ENCODE measurements at places on chromosomes 2 and 18.

DNA sequence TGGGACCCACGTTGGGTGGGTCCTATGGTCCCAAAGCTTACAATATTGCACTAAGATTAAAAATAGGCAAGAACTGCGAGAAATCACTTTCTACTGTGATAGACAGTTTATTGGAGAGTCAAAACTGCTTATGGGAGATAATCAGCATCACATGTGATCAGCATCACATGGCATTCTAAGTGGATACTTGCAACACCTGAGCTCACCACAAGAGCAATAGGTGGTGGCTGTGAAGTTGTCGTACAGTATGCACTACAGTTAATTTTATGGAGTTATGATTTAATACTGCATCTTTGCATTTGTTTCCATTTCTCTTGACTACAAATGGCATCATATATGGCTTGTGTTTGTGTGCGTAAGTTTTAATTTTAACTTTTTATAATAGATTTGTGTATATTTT is 11.6 kb downstream of the PNO1 start:
- no peak for DNase-seq

DNA sequence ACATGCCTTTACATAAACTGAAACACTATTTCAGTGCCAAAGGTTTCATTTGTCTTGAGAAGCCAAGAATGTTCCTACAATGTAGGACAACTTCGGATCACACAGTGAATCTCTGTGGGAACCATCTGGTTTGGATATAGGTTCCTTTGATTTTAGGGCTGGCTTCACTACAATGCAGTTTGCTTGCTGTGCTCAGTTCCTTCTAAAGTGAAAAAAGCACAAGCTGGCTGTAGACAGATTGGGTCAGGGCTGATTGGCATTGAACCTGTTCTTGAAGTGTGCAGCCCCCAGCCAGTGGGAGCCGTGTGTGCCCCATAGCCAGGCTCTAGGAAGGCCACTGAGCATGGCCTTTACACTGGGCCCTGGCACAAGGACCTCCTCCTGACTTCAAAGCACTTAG is 167.9 kb upstream of the HNRNPA3 start:
- DNase-seq: no peak

- DNase-seq: no peak
Measured at GRCh38 chr2:81703831-81704230, 1399.3 kb upstream of the LRRTM1 start.

- no peak for DNase-seq
Measured at GRCh38 chr2:226142463-226142862, 657.2 kb downstream of the IRS1 start.

DNA sequence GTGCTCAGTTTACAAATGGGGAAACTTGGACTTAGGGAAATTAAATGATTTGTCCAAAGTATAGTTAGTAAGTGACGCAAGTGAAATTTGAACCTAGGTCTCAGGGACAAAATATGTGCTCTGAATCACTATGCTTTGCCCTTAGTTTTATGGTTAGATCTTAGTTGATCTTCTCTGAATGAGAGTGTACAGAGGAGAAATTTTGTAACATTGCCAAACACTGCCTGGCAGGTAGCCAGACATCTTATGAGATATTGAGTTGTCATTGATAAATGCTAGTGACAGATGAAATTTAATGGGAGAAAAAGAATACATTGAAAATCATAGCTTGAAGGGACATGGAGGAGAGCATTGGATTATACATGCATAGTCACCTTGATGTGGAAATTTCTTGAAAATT is 91.4 kb downstream of the GALNT1 start:
- DNase-seq: no peak

GRCh38 chr2:158459161-158460003 is 2.6 kb downstream of the PKP4 start:
- no peak for DNase-seq

- DNase-seq: no peak
Measured at GRCh38 chr2:173145454-173145853, 69.8 kb downstream of the MAP3K20 start.

DNA sequence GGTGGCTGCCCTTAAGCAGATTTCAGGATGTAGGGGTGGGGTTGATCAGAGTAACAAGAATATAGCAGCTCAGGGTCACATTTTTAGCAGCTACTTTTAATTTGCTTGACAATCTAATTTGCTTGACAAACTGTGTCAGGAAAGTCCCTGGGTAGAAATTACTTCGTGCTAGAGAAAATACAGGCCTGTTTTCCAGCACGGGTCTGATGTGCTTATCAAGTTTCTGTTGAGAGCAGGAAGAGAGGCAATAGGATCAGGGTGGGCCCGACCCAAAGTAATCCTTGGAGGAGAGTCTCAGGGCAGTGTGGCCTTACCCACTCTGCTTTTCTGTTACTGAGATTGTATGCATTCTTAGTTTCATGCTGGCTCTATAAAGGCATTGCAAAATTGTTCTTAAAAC is 221.5 kb downstream of the TSN start:
- DNase-seq: no peak

DNA sequence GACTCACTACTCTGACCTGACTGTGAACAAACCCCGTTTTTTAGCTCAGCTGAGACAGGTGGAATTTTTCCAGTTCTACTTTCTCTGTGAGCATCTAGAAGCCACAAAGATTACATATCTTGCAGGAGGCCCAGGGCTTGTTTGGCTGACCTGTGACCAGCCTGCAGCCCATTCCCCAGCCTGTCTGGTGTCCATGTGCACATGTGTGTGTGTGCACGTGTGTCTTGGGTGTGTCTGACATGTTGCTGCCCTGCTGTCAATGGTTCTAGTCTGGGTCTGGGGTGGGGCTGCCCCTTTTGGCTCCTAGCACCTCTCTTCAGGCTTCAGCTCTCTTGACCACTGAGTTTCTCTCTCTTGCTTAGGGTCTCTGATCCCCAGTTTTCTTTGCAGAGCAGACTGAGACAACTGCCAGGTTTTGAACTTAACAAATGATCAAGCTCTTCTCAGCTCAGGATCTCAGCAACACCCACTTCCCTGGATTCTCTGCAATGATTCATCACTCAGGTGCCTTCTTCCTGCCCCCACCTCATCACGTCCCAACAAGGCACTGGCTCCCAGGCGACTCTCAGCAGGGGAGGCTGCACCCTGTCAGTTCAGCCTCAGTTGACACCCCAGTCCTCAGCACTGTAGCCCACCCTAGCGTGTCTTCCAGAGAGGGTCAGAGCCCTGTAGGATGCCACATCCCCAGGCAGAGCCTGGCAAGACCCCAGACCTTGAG is 130.3 kb downstream of the CELF4 start:
- no peak for DNase-seq

DNA sequence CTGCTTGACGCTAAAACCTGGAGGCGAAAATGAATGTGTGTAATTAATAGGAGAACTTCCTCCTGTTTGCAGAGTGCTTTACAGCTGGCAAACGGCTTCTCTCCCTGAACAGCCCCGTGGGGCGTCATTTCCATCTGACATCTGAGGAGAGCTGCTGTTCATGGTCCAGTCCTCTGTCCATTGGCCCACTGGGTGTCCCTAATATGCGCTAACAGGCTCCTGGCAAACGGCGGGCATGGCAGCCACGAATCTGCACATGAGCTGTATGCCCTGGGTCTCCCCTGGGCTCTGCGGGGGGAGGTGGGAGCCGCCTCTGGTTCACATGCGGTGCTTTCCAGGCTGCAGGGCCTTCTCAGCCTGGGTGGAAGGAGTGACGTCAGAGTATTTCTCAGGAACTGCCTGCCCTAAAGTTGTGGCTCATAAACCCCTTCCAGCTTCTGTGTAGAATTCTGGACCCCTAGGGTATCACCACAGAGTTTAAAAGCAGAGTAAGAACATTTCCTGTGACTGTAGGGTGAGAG is 73.2 kb downstream of the LRRFIP1 start:
- DNase-seq: peak; percentile 83

DNA sequence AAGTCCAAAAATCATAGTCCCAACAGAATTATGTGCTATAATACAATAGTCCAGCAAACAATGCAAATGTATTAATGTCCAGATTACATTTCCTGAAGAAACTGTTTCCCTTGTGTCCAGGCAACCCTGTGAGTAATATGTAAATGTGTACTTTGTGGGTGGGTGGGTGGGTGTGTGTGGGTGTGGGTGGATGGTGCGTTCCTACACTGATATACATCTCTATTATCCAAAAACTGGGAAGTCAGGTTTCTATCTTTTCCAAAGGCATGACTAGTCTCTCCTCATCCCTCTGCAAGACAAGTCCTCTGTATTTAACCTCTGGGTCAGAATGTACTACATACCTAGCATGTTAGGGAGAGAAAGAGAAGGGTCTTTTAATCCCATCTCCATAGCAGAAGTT is 71.6 kb downstream of the LNPK start:
- DNase-seq: no peak

GRCh38 chr18:57425096-57425495 is 10.1 kb upstream of the ONECUT2 start:
- DNase-seq: no peak

DNA sequence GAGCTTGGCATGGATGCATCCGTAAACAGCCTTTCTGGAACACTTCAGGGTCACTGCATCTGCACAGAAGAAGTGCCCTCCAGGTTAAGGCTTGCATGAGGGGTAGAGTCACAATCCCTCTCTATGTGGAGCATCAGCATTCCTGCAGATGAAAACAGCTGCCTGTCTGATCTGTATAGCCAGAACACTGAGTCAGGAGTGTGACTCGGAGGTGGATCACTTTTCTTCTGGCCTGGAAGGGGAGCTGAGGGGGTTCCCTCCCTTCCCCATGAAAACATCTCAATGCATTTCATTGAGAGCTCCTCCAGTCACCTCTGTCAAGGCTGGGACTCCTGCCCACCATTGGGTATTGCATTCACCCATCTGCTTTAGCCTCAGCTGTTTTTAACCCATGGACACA is 72.5 kb upstream of the SERPINE2 start:
- DNase-seq: no peak

Data from stimulated activated CD8-positive, alpha-beta memory T cell treated with anti-CD3 and anti-CD28 coated beads, Interleukin-15, amount 100 ng/mL, for 48 hours (primary cell).